ENCODE measurements at places on chromosomes 6 and 20.

DNA sequence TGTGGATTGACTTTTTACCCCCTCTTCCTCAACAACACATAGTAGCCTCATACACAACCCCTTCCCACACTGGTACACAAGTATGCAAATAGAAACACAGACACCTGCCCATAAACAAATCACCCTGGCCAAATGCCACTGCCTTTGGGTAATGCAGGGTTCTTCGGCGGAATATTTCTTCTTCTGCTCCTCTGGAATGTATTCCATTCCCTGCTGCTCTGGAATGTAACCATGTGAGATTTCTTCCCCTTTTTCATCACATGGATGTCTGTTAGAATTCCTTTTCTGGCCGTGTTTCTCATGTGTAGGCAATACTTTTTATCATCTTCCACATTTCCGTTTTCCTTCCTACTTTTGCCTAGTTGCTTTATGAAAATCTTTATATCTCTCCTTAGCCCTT is 76.1 kb upstream of the TPD52L1 start:
- no peak for DNase-seq

DNA sequence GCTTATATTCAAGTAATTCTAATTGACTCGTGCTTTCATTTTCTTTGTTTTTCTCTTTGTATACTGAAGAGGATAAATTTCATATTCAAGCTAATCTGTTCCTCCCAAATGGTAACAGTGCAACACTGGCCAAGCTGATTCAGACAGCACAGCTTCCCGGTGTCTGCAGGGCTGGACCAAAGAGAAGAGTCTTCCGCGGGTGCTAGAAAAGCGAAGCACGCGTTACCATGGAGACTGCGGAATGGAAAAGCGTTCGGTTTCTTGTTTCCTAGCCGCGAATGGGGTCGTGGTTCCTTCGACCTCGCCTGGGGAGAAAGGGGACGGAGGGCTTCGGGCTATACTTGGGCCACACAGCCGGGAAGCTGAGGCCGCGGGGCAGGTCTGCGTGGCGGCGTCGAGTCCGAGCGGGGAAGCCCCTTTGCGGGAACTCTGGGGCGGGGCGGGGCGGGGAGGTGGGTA is 6.2 kb upstream of the ZNF311 start:
- DNase-seq, result peak; percentile 9

GRCh38 chr6:127933852-127934840 is 33.3 kb upstream of the THEMIS start:
- peak; percentile 73 for DNase-seq

GRCh38 chr20:52768694-52769093 is 203.5 kb upstream of the TSHZ2 start:
- no peak for DNase-seq

GRCh38 chr20:57582432-57583288 is 21.8 kb downstream of the PCK1 start:
- DNase-seq, result no peak

- no peak for DNase-seq
Measured at GRCh38 chr6:97401533-97401932, 118.5 kb upstream of the MMS22L start.

DNA sequence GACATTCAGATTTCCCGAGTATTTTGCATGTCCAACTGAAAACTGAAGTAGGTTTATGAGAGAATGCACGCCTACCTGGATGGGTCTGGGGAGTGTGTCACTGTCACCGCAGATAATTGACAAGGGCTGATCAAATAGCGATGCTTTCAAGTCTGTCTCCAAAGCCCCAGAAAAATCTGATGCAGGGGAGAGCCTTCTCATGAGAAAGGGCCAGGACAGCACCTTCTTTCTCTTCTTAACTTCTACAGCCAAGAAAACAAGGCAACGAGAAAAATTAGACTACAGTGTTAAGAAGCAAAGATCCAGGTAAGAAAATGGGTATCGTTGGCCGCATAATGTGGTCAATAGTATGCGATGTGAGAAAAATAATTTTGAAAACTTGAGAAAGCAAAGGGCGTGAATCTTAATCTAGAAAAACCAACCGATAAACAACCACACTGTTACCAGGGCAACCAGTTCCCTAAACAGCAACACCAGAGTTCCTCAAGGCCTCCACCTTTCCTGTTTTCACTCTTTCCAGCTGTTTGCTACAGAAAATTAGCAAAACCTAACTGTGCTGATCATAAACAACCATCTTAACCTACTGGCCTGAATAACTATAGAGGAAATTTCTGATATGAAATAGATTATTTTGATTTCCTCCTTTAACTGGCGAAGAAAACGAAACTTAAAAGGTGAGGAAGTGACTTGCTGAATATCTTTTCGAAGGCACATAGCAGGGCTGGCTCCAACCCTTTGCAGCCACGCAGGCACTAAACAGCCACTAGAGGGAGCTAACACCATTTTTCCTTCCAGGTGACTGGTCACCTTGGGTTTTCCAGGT is 2.6 kb downstream of the TAGAP start:
- DNase-seq, result peak; percentile 93

DNA sequence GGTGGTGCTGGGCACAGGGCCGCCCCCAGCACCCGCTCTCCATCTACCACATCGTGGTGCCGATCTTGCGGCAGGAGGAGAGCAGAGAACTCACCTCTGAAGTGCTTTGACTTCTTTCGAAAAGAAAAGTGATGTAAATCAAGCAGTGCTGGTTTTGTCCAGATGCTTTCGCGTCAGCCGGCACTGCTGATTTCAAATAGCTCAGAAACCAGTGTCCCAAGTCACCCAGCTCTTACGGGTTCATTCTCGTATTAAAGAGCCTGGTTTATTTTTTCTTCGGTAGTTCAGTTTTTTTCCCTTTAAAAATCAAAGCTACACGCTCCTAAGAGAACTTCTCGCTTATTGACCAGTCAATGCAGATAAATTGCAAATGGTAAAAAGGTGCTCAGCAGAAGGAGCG is 32.1 kb downstream of the MYT1 start:
- no peak for DNase-seq

DNA sequence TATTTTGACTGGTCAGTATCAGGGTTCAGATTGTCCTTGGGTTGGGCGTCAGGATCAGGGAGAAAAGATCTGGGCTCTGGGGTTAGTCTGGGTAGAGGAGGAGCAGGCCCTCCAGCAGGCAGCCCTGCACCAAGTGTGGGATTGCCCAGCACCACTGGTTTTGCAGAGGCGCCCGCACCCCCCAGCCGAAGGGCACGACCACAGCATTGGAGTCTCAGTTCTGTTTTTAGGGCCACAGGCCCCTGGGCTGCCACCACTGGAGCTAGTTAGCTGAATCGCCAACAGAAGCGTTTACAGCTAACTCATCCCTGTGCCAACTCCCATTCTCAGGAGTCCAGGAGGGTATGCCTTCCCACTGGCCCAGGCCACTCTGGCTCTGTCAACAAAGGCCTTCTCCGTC is 84.2 kb downstream of the TCP11 start:
- DNase-seq, result no peak

DNA sequence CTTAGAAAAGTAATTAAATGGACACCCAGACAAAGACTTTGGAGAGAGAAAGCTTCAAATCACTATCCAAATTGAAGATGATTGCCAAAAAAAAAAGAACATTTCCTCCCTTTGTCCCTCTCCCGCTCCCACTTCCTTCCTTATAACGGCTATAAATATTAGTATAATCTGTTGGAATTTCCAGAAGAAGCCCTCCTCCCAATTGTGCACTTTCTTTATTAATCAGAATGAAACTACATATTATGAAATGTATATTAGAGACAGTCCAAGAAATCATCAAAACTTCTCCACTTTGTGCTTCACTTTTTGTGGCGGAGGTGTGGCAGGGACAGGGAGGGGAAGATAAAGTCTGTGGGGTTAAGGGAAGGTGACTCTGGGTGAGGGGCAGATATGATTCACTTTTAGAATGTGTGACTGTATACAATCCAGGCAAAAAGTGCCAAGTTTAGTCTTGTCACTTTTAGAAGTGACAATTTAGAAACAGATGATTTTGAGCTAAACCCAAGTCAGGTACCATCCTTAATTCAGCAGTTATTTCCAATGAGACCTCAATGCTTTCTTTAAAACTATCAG is 195.0 kb upstream of the MARCKS start:
- no peak for DNase-seq

DNA sequence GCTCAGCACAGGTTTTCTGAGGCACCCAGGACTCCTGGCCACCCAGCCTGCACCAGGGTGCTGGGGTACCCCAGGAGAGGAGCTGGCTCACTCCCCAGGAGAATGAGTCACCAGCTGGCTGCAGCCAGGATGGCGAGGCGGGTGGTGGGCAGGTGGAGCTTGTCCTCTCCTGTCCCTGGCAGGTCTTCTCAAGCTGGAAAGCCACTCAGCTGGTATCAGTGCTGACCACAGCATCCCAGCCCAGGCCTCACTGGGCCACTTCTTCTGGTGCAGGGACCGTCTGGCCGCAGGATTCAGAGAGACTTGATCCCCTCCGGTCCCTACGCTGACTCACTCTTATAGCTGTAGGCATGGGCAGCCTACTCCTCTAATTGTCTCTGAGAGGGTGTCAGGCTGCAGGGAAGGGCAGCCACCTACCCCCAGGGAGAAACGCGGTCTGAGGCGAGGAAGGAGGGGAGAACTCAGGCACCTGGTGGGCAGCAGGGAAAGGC is 22.2 kb downstream of the TFEB start:
- DNase-seq, result no peak

GRCh38 chr6:46781478-46782378 is 11.5 kb upstream of the MEP1A start:
- no peak for DNase-seq

- DNase-seq, result no peak
Measured at GRCh38 chr6:121614115-121614514, 178.7 kb downstream of the GJA1 start.

- DNase-seq, result peak; percentile 42
Measured at GRCh38 chr20:48771542-48771941, 56.3 kb downstream of the PREX1 start.

GRCh38 chr6:163352011-163352685 is 62.4 kb upstream of the QKI start:
- no peak for DNase-seq

DNA sequence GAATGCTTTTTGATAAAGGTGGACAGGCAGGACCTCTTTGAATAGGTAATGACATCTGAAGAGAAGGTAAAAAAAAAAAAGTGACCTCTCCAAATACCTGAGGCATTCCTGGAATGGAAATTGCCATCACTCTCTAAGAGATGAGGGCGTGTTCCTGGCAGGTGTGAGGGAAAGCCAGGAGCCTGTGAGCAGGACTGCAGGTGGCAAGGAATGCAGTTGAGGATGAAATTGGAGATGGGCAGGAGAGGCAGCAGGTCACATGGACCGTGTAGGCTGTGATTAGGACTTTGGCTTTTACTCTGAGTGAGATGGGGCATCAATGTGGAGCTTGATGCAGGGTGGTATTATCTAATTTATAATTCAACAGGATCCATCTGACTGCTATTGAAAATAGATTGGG is 227.4 kb downstream of the LRFN2 start:
- no peak for DNase-seq

DNA sequence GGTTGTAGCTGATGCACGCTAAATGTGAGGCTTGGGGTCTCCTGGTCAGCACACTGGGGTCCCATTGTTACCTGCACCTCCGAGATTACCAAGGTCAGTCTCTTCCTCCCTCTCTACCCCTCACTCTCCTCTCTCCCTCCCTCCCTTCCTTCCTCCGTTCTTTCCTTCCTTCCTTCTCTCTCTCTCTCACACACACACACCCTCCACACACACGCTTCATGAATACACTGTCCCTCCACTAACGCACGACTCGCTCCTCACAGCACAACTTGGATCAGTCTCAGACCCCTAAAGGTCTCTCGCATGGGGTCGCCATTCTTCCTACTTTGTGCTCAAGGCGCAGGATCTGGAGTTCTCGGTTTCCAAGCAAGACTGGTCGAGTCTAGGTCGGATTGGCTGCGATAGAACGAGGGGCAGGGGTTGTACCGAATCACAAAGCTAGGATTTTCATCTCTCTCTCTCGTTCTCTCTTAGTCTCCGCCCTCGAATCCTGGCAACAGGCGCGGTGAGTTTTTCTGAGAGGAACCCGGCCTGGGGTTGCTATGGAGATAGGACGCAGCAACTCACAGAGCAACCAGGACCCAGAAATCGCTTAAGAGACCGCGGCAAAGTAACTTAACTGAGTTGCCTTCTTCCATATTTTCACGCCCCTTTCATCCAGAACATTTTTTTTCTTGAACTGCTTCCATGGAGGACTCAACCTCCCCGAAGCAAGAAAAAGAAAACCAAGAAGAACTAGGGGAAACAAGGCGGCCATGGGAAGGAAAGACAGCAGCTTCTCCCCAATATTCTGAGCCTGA is at the start of gene RSPH4A:
Gene RSPH4A (plus strand): TSS at position 543 of the 800 bp plus-strand sequence. CDS start 145 bp downstream, at position 688.
- DNase-seq, result peak; percentile 39

DNA sequence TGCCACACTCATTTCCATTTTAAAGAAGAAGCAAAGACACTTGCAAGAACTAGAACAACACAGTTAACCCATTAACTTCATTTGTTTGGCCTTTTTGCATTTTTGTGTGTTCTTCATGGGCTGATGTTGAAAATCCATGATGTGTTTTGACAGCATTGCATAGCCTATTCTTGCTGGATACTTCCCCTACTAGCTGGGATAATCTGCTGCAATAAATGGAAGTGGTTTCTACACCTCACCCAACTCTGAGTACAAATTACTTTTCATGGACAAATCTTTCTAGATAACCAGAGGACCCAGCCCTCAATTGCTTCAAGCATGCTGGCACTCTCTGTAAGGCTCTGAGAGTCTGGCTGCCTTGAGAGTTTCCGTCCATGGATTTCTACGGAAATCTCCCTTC is 26.5 kb downstream of the CST9L start:
- no peak for DNase-seq

- DNase-seq, result no peak
Measured at GRCh38 chr20:38075161-38075998, 41.8 kb downstream of the RPRD1B start.
